GM10248 (cell line): ENCODE measurements at places on chromosomes 7 and 10.

DNA sequence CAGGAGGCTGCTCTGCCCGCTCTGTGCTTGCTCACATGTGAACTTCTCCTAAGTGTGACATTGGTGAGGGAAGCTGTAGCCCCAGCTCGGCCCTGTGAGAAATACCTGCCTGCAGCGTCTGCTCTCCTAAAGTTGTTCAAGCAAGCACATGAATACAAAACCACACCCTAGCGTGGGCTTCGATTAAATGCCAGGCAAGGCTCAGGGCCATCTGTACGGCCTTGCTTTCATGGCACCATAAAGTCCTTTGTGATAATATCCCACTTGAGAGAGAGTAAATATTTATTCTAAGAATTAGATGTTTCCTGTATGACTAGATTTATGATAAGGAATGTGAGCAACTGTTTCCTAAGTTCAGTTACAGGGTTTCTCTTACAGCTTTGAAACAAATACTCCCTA is 262.8 kb upstream of the KLF14 start:
- no peak for DNase-seq

GRCh38 chr10:49257626-49258349 is 41.2 kb upstream of the C10orf71 start:
- no peak for DNase-seq

DNA sequence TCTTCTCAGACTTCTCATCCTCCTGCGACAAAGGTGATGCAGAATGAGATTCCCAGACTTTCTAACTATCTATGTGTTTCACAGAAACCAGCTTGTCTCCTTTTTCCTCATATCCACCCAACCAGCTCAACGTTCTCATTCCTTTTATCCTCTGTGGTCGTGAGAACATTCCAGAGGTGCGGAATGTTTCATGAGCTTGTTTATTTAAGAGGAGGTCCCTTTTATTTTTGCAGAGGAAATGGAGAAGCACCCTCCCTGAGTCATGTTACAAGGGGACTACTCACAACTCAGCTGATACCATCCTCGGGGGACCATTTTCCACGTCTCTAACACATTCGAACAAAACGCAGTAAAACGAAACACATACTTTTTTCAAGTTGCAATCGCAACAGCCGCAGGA is 93.2 kb downstream of the ZRANB1 start:
- no peak for DNase-seq

GRCh38 chr10:17033529-17034260 is 95.9 kb downstream of the CUBN start:
- no peak for DNase-seq

DNA sequence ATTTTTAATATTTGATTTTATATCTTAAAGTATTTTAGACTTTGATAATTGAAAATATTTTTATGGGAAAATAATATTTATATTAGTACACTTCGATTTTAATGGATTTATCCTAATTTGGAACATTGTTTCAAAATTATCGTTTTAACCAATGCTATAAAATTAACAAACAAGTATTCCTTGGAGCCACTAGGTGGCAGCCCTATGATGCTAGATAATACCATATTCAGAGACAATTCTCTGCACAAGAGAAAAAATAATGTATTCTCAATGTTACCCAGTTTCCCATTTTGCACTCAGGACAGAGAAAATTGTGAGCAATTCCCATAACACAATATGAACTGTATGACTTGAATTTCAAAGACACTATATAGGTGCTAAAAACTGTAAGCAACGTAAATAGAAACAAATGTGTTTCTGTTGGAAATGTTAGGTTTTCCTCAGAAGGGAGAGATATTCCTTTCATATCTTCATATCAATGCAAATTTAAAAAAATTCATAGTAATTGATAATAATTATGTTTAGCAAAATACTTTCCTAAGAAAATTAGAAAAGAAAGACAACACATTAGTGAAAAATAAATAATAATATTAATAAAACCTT is 237.8 kb downstream of the SEMA3E start:
- peak; percentile 8 for DNase-seq

DNA sequence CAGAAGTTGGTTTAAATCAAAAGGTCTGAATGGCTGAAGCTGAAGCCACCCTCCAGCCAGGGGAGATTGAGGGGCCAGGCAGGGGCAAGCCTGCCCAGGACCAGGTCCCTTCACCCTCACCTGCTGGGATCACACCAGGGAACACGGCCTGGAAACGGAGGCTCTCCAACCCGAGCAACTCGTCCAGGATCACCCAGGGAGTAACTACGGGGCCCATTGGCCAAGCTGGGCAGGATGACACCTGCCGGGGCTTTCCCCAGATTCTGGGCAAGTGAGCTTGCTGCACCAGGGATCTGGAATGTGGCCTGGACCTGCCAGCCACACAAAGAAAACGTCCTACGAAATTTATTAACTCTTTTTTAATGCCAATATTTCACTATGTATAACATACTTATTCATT is 30.4 kb upstream of the PPP2R2D start:
- no peak for DNase-seq

DNA sequence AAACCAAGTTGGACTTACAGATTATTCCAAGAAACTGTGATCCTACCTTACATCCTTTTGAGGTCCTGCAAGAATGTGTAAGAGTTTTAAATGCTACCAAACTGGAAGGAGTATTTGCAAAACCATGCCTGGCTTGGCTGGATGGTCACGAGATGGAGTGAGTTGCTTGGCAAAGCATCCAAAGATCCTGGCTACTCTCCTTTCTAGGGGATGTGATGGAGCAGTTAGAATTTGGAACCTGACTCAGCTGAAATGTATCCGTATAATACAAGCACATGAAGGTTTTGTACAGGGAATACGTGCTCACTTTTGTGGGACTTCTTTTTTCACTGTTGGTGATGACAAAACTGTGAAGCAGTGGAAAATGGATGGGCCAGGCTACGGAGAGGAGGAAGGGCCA is 13.3 kb upstream of the SYPL1 start:
- no peak for DNase-seq

DNA sequence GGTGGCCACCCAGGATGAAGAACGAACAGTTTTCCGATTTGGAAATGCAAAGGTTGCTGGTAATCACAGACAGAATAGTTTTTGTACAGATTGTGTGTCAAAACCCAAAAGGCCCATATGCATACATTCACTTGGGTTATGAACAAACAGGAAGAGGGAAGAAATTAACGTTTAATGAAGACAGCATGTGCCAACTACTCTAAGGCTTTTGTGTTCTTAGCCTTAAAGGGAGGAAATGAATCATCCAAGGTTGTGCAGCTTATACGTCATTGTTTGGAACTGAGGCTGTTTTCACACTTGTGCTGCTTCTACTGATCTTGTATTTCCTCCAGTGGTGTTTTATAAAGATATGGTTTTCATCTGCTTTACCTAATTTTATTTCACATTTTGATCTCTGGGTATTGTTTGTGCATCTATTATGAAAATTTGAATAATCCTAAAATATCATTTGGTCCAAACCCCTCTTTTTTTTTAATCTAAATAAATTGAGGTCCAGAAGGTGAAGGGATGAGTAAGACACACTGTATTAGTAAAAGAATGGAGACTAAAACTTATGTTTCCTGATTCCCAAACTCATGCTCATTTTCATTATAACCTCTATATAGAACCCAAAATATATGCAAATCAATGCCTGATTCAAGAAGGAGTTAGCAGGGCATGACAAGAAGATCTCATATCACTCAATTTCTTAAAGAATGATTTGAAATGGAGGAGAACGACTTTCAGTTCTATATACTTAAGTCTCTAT is 373.1 kb downstream of the THSD7A start:
- no peak for DNase-seq

GRCh38 chr7:150811-151221 is 41.6 kb upstream of the FAM20C start:
- DNase-seq, result no peak

DNA sequence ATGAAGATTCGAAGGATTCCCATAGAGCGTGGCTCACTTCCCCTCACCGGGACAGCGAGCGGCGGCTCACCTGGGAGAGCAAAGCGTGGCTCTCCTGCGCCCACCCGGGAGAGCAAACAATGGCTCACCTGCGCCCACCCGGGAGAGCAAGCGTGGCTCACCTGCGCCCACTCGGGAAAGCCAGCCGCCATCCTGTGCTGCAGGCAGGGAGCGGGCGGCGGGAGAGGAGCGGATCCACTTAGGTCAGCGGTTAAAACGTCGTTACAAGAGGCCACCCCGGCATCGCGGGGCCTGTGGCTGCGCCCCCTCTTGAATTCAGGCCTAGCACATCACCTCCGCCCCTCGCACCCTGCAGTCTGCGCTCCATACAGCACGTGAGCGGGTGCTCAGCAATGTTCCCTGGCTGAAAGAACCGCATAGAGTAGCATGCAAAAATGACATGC is 461 bp upstream of the FIGNL1 start:
- DNase-seq, result peak; percentile 30

GRCh38 chr7:31004393-31004792 is 40.6 kb downstream of the GHRHR start:
- DNase-seq, result no peak

DNA sequence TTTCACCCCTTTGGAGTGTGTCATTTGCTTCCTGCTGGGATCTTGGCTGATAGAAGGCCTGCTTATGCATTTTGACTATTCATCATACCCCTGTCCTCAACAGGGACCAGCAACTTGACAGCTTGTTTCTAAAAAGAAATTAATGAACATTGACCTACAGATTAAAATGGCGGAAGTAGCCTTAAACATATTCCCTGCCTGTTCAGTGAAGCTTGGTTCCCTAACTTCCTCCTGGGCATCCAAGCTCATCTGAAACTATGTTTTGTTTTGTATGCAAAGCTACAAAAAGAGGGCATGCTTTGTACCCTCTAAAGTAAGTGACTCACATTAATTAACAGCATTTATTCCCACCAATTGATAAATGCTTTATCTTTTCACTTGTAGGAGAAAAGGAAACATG is 26.8 kb upstream of the CDK14 start:
- DNase-seq, result no peak

GRCh38 chr7:142956951-142957623 is 5.1 kb downstream of the KEL start:
- DNase-seq, result no peak

- DNase-seq, result peak; percentile 51
Measured at GRCh38 chr7:149310113-149310836, 48.3 kb downstream of the ZNF783 start.

- no peak for DNase-seq
Measured at GRCh38 chr7:86149024-86149665, 494.6 kb upstream of the GRM3 start.

GRCh38 chr7:139813151-139813550 is 15.9 kb upstream of the TBXAS1 start:
- DNase-seq, result no peak

DNA sequence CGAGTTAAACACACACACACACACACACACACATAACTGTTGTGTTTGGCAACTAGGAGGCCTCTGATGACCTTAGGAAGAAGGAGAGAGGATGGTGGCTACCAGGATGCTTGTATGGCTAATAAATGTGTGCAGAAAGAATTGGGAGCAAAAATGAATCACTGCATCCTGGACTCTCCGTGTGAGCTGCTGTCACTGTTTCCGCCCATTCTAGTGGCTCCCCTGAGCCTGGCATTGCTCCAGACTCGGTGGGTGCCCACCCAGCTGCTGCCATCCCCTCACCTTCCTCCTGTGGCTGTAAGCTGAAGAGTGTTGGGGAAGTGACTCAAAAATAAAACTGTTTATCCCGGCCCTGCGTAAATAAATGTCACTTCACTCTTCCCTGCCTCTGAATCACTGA is 149.5 kb upstream of the MINDY3 start:
- DNase-seq, result no peak

DNA sequence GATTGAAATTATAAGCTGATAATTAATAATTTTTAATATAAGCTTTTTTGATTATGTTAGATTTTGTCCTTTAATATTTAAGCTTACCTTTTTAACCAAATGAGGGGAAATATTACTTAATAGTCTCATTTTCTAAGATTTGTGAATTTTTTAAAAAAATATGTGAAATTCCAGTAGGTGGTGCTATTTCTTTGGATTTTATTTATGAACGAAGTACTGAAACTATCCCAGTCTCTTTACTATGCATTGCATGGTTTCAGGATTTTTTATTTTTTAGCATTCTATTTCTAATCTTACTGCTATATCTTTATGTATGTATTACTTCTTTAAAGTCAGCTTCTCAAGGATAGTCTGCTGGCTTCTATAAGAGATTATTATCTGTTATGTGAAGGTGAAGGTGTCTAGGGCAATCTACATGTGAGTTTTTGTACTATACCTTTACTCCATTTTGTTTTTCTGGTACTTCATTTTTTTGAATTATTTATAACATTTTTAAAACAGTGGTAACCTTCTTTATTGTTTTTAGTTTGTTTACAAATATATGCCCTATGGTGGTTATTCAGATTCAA is 78.3 kb downstream of the ATRNL1 start:
- no peak for DNase-seq

- DNase-seq, result no peak
Measured at GRCh38 chr10:77648472-77648871, 10.9 kb upstream of the KCNMA1 start.

- DNase-seq, result peak; percentile 48
Measured at GRCh38 chr7:48004638-48005037, 24.3 kb downstream of the SUN3 start.

- peak; percentile 73 for DNase-seq
Measured at GRCh38 chr10:98425511-98426352, 10.8 kb upstream of the PYROXD2 start.

DNA sequence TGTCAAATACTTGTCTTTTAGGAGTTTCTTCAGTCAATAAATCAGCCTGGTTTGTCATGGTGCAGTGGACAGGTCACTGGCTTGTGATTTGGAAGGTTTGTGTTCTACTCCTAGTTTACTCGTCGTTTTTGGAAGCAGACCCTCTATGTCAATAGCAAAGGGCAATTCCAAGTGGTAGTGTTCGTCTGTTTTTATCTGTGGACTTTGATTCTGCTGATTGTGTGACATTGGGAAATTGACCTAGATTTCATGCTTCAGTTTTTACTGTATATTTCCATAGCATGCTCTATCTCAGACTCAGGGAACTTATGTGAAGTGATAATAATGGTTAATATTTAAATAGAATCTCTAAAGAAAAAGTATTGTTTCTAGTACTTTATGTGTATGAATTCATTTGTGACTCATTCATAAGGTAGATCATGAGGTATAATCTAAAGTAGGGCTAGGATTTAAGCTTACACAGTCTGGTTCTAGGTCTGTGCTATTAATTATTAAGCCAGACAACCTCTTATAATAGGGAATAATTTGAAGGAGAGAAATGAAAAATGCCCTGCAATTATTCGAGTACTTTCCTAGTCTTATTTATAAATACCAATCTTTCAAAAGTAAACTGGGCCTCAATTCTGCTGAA is 198.1 kb downstream of the REEP3 start:
- no peak for DNase-seq

- DNase-seq, result no peak
Measured at GRCh38 chr10:18368273-18368672, 228.0 kb downstream of the CACNB2 start.

DNA sequence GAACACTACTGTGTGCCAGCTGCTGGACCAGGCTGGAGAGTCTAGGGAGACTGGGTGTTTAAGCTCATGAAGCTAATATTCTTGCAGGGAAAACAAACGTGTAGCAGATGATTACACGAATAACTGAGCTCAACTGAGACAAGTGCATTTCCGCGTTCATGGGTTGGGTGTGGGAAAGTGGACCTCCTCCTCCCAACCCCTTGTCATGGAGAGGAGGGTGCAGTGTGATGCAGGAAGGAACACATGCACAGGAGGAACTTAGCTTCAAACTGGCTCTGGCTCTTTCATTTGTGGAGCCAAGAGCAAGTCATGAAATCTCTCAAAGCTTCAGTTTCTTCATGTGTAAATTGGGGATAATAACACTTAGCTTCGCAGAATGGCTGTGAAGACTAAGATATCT is 204.3 kb downstream of the ARHGAP12 start:
- no peak for DNase-seq

- no peak for DNase-seq
Measured at GRCh38 chr7:47454069-47454973, 127.6 kb downstream of the TNS3 start.

GRCh38 chr10:33211106-33211878 is 123.2 kb downstream of the NRP1 start:
- DNase-seq, result no peak
